ENCODE measurements at places on chromosomes 5 and 9.

DNA sequence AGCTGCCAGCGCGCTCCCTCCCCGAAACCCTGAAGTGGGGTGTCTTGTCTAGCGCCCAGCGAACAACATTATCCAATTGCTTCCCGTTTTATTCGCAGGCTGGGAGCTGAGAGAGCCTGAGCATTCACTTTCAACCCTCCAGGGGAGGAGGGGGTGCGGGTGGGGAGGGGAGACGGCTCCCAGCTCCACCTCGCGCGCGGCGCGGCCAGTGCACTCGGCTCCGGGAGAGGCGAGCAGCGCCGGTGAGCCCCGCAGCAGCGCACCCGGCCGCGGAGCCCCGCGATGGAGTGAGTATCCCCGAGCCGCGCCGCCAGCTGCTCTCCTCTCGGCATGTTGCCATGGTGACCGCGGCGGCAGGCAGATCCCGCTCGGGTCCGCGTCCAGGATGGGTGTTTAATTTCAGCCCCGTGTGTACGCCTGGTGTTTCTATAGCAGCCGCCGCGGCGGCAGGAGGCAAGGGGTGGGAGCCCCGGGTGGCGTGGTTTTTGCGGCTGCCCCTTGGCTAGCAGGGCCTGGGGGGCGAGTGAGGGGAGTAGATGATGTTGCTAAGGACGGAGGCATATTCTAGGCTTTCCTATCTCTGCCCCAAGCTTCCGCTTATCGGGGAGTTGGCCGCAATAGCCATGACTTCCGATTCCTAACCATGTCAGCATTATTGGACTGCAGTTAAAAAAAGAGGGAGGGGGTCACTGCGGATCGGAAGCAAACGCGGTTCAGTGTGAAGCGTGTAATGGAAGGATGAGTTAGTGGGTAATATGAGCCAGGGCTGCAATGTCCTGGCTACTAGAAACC, 139.2 kb upstream of the PALM2AKAP2 start:
- no peak for DNase-seq

DNA sequence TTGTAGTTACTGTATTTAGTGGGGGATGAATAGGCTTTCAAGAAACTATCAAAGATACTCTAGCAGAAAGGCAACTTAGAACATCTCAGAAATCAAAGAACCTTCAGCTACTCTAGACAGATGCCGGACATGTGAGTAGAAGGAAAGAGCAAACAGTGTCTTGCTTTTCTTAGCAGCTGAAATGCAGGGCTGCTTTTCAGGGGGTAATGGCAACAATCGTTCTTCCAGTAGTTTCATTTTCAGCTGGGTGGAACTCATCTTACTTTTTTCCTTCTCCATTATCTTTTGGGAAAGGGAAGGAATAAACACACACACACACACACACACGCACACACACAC, 281.6 kb downstream of the CRB2 start:
- no peak for DNase-seq

DNA sequence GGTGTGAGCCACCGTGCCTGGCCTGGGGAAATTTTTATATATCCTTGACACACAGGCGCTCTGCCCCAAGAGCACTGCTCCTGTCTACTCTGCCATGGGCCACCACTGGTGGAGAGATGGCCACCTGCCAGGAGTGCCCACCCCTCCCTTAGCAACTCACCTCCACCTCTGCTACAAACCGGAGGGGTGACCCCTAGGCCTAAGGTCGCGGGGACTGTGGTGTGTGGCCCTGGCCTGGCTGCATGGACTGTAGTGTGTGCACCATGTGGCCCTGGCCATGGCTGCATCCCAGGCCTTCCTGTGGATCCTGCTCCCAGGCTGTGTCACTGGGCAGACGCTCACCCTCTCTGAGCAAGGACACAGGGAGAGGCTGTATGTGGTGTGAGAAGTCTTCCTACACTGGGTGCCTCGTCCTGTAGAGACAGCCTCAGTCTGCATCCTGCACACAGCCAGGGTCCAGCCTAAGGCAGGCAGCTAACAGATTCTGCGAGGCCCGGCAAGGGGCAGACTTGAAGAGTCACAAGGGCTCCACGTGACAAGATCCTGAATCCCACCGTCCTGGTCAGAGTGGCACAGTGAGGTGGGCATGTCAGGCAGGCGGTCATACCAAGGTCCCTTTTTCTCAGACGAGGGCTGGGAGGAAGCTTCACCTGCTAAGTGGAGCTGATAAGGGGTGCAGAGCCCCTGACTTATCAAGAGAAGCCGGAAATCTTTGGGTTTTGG, 10.3 kb downstream of the NINJ1 start:
- DNase-seq = no peak

GRCh38 chr5:16179511-16179935, at the start of gene MARCHF11:
TSS of gene MARCHF11 (minus strand) at chr5:16179791. CDS start at chr5:16179575, 216 bp downstream.
- DNase-seq = no peak

GRCh38 chr5:24368115-24368514, 276.7 kb downstream of the CDH10 start:
- no peak for DNase-seq

DNA sequence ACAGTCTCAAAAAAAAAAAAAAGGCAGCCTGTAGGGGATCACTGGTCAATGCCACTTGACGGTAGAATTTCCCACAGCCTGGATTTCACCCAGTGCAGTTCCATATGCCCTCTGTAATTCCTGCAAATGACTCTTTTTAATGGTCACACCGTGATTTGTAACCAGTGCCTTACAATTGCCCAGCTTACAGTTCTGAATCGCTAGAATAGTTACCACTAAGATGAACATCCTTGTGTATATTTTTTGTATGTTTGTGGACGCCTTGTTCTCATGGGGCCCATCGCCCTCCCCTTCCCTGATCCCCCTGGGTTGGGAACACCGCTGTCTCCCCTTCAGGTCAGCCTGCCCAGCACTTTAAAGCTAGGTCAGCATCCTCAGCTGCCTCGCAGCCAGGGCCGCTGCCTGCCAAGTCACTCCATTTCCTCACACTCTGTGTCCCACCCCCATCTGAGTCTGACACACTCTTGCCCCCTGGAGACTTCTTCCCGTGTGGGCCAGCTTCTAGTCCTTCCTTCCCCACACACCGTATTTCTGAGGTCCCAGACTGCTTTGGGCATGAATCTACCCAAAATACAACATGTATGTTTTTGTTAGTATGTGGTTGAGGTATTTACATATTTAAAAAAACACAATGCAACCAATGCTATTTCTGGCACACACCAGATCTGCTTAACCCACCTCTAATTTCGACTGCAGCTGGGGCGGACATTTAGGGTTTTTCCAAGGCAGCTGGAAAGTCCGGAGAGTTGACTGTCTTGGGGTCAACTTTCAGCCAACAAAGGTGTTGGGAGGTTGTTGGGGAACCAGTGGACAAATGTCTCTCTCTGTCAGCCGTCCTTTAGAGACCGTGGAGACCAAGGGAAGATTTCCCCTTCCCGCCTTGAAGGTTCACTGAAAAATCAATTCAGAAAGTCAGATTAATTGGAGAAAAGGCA, 120.5 kb upstream of the NEK6 start:
- peak; percentile 77 for DNase-seq

GRCh38 chr5:83636156-83636555, 84.5 kb downstream of the HAPLN1 start:
- no peak for DNase-seq

DNA sequence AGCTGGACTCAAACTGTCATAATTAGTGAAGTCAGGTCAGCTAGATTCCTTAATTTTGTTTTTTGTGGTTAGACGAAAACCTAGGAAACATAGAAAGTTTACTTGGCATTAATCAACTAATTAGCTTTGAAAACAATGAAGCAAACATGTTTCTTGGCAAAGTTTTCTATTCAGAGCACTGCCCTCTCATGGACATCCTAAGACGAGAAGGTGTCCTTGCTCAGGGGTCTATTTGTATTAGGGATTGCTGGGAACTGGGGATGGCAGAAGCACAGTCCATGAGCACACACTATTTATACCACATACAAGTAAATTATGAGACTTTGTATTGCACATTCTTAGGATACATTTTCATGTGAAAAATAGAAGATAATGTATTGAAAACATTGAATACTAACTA, 49.7 kb downstream of the POC5 start:
- no peak for DNase-seq

GRCh38 chr9:98900244-98900643, 43.5 kb upstream of the COL15A1 start:
- no peak for DNase-seq

DNA sequence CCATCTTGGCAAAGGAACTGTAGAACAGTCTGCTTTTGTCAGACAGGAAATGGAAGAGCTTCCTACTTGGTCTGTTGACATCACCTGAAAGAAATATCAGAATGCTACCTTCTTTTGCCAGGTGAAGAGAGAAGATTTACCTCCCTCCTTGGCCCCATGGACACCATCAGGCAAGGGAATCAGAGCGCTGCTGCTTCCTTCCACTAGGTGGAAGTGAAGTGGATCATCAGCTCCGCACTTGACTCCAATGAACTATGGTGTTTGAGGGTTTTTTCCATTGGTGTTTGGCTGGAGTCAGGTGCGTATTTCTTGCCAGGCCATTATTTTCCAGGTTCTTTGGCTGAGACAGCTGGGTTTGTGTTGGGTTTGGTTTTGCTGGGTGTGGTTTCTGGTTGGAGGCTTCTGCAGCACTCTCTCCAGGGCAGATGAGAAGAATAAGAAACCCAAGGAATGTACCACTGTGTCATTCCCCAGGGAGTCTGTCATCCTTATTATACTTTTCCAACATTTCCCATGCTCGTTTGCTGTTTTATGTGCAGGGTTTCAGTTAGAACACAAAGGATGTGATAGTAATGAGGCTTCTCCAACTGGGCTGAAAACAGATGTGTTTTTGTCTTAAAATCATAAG, 12.4 kb downstream of the SPATA31E1 start:
- no peak for DNase-seq

DNA sequence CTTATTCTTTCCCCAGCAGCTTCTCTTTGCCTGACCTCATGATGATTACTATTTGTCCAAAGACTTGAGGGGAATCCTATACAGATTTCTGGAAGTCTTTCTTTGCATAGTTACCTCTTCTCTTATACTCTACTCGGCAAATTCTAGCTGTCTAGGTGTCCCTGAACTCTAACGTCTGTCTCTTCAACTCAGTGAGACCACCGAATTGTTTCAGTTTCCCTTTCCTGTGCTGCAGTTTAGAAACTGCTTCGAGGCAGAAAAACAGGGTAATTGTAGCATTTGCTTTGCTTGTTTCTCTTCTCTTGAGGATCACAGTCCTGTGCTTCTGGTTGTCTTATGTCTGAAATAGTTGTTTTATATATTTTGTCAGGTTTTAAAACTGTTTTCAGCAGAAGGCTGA, 14.8 kb downstream of the LVRN start:
- peak; percentile 25 for DNase-seq

- no peak for DNase-seq
These were observed 5.2 kb downstream of the RFX3 start for GRCh38 chr9:3520564-3520963.

DNA sequence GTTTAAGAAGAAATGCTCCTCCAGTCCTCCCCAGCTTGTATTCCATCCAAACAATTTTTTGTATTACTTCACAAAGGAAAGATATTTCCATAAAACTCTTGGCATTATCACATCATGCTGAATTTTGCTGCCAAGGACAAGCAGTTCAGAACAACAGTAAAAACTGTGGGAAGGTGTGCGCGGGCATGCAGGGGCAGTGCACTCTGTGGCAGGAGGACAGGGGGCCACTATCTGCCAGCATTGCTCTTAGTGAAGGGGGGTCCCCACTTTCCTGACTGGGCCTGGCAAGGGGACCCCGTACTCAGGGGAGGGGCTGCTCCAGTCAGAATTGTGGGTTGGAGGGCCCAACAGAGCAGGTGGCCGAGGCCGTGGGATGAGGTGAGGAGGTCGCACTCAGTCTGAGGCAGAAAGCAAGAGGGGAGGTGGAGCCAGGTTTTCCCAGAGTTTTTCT, 32.8 kb downstream of the ANGPTL2 start:
- no peak for DNase-seq

GRCh38 chr5:113039934-113040285, 63.3 kb downstream of the DCP2 start:
- DNase-seq = peak; percentile 7

DNA sequence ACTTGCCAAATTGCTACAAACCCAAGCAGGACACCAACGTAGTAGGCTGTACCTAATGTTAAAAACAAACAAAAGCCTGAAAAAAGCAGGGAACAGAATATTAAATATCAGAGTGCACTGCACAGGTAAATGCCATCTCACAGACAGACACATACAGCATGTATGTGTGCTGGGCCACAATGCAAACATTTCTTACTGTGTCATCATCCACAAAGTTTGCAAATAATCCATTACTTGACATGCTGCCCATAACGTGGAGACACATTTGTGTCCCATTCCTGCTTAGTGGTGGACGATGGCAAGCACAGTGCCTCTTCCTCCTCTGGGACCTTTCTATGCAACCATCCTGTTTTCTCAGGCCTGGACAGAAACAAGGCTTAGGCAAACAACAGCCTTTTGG, 44.7 kb downstream of the GOLM1 start:
- no peak for DNase-seq

DNA sequence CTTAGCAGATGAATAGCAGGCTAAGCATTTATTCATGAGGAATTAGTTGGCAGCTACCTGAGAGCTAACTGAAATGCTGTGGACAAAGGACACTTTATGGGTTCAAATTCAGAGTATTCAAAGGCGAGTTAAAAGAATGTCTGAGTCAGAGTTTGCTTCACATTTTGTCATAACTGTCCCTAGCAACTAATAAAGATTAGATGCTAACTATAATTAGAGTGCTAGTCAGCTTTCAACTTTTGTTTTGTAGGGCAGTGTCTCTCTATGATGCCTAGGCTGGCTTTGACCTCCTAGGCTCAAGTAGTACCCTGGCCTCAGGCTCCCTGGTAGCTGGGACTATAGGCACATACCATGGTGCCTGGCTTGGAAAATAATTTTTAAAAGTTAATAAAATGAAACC, 4.6 kb downstream of the SMC5 start:
- no peak for DNase-seq

DNA sequence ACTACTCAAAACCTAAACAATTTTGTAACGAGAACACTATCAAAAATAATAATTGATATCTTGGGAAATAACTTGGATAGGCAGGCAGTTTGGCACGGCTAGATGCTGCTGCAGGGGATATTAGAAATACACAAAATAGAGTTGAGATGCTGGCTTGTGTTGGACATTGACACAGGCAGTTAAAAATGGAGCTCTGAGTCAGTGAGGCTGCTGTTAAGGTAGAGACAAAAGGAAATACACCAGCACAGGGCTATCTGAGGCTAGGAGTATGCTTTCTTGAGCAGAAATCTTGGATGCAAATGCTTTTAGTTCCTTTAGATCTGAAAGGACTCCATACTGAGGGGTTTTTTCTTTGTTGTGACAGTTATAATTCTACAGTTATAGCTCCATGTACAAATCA, 16.6 kb downstream of the TENT2 start:
- DNase-seq = no peak

DNA sequence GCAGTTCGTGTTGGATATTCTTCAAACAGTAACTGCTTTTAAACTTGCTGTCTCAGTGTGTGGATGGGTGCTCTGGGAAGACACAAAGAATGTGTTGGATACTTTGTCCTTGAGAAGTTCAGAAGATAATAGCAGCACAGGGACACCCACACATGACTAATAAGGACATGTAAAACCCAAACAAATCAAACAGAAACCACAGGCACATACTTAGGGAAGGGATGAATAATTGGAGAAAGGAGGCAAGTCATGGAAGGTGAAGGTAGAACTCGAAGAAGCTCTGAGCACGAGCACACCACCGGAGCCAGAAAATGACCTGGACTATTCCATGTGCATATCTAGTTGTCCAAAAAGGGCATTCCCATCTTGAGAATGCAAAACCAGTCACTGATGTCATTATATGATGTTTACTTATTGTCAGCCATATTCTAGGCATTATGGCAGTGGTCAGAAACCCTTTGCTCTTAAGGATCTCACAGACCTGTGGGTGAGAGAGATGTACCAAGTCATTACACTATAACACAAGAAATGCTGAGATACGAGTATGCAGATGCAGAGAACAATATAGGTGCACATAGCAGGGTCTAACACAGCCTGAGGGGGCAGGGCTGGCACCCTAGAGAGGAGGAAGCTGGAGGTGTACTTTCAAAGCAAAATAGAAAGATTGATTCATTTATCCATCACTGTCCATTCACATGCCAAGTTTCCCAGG, 152.9 kb downstream of the PIK3R1 start:
- no peak for DNase-seq
